Activated CD4-positive, alpha-beta T cell treated with anti-CD3 and anti-CD28 coated beads for 1 hour (primary cell): ENCODE measurements at places on chromosomes 2 and 18.

DNA sequence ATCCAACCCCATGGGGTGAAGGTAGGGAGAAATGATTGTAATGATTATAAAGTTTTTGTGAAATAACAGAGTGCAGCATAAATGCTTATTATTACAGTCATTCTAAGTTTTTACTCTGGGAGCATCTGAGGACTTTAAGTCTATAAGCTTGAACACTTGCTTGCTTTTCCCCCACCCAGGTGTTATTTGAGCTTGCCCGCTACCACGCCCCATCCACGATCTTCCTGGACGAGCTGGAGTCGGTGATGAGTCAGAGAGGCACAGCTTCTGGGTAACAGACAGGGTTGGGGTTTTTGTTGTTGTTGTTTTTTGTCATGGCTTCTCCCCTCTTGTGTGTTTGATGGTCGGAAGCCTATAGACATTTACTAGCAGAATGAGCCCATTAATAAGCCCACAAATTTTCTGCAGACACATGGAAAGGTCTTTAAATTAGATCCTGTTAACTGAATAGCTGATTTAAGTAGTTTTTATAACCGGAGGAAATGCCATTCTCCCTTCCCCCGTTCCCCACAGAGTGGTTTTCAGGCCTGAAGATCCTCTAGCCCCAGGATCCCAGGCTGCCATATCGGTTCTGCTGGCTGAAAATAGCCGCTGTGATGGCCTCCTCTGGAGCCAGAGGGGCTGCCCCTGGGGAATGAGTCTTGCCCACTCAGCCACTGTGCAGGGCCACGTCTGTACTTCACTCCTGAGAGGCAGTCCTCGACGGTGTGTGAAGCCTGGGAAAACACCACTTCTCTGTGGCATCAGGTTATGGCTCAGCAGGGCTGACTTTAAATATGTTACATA lies 39.9 kb upstream of the ELOA2 start:
- no peak for DNase-seq

DNA sequence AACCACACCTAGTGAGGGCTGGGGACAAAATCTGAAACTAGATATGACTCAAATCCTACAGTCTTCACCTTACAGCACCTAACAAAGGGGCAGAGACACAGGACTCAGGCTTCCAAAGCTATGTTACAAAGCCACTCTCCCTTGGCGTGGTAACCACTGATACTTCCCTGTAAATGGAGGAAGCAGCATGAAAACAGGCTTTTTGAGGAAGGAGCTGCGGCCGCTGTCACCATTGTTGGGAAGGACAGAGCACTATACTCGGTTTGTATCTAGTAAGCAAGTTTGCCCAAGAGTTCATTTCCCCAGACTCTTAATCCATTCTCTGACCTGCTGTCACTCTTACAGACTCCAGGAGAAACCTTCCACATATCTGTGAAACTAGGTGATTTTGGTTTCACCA lies 60.3 kb downstream of the LONRF2 start:
- no peak for DNase-seq

DNA sequence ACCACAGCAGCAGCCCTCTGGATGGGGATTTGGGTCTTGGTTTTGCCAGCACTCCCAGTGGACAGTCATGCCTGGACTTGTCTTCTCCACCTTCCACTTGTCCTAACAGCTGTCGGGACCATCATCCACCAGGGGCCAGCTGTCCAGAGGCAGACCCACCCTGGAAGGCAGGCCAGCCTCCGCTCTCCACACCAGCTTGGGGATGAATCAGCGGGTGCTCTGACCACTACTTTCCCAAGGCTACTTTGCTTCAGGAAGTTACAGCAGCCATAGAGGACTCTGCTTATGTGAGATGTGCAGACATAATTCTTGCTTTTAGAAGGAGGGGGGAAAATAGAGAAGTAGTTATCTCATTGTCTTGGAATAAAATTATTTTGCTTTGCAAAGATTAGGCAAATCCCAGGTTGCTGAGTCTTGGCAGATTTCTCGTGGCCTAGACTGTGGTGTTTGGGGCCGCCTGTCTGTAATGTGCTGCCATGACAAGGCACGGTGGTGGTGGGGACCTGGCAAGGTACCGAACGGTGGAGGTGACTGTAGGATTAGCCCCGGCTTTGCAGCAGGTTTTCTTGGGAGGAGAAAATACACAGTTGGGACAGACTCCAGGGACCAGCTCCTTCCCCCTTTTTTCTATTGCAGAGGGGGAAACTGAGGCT lies 148.7 kb downstream of the AGAP1 start:
- no peak for DNase-seq

DNA sequence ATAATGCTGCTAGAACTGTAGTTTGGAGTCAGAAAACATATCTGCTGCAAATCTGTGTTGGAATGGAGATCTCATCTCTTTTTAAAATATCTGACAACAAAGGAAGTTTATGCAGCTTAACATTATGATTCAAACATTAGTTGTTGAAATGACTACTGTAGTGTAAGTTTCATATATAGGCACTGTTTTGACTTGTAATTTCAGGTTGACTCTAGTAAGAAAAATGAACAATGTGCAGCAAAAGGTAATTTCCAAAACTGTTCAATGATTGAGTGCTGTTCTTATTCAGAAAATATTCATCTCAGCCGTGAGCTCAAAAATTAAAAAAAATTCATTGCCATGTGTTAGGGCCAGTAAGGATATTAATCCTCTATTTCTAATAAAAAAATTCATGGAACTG lies 48.5 kb downstream of the CCDC138 start:
- DNase-seq = no peak

DNA sequence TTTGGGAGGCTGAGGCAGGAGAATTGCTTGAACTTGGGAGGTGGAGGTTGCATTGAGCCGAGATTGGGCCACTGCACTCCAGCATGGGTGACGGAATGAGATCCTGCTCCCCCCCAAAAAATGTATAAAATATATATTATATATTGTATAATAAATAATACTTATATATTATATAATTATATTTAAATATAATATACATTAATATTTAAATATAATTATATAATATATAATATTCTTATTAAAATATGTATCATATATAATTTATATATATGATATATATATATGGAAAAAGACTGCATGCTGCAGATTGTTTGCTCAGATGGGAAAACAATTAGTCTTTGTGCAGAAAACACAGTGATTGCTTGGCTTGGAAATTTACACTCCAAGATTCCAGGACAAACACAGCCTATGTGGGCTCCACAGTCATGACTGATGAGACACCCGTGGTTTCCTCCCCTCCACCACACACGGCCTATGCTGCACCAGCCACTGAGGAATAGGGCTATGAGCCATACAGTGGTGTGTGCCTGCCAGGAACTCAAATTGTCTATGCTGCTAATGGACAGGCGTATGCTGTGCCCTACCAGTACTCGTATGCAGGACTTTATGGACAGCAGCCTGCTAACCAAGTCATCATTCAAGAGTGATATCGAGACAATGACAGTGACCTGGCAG lies 30.0 kb downstream of the PMAIP1 start:
- no peak for DNase-seq

DNA sequence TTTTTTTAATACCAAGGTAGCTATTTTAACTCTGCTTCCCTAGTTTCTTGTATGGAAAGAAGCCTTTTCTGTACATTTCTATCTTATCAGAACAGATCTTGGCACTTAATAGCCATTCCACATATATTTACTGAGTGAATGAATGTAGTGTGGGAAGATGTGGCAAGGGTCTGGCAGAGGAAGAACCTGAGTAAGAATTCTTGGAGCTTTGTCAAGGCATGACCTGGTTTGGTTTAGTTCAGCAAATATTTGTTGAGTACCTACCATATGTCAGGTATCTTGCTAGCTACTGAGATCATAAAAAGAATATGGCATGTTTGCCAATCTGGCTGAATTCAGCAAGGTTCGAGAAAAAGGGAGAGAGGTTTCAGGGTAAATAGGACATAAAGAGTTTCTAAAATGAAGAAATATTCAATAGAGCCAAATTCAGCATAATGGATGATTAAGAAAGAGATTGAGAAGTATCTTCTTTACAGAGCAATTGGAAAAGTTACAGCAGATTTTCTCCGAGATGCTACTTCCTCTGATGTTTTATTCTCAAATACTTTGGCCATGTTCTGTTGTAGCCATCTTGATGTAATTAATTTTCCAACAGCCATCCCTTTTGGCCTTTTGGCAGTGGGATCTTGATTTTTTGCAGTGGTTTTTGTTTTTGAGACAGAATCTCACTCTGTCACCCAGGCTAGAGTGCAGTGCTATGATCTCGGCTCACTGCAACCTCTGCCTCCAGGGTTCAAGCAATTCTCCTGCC lies 21.7 kb upstream of the MEP1B start:
- no peak for DNase-seq

DNA sequence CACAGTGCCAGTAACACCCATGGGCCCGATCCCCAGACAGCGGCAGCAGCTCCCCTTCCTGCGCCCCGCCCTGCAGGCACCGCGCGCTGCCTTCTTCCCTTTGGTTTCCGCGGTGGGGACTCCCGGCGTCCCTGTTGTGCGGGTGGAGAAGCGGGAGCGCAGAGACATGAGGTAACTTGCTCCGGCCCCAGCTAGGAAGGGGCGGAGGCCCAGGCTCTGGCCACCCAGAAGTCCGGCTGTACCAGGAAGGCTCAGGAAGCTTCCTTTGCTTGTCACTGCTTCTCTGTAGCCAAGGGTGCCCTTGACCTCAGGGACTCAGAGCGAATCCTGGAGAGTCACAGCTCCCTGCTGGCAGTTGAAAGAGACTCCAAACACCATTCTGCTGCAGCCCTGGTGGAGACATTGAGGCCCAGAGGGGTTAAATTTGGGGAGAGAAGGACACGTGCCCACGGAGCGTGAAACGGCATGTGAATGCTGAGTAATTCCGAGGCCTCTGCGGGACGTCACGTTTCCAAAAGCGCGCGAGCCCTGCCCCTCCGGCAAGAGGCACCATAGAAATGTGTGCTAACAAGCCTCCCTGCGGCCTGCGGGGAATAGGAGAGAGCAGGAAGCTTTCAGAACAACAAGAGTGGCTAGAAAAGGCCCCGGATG lies 6.7 kb upstream of the ADCY3 start:
- DNase-seq = no peak

DNA sequence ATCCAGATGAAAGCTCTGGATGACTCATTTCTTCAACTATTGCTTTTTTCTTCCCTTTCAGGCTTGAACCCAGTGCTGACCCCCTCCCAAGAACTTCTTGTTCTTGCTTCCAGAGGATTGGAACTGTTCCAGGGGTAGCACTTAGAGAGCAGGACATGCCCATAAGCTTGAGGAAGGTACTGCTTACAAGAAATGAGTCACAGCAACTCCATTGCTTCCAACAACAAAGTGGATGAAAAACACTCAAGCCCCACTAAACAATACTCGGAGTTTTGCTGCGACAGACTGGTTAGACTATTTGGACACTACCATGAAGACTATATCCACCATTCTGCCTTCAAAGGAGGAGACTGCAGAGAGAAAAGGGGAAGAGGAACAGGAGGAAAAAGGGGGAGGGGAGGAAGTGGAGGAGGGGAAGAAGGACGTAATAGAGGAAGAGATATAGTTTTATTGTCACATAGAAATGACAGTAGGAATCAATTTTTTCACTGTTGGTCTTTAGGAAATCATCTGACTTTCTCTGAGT lies 1.6 kb upstream of the EPC2 start:
- no peak for DNase-seq

DNA sequence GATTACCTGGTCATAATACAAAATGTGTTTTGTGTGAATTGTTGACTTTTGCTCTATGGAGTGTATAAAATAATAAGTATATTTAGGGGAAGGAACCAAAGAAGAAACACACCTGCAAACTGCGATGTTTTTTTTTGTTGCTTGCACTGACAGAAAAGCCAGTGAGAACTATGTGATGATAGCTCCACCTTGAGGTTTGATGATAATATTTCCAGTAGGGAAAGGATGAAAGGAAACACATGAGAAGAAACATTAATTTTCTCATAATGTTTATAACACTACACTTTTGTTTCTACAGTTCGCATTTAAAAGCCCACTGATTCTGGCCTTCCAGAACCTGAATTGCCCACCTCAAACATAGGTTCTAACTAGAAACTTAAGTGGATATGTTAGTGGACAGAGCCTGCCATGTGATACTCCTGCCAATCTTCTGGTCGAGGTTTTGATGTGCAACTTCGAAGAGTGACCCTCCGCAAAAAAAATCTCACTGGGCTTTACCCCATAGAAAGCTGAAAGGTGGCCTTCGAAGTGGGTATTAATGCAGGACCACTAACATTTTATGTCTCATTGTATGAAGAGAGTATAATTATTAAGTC lies 476.4 kb upstream of the SPHKAP start:
- DNase-seq = no peak

- DNase-seq = no peak
Observed at GRCh38 chr2:45860136-45861121, 209.0 kb downstream of the PRKCE start.

- DNase-seq = no peak
Observed at GRCh38 chr2:155382776-155383175, 684.3 kb downstream of the KCNJ3 start.

DNA sequence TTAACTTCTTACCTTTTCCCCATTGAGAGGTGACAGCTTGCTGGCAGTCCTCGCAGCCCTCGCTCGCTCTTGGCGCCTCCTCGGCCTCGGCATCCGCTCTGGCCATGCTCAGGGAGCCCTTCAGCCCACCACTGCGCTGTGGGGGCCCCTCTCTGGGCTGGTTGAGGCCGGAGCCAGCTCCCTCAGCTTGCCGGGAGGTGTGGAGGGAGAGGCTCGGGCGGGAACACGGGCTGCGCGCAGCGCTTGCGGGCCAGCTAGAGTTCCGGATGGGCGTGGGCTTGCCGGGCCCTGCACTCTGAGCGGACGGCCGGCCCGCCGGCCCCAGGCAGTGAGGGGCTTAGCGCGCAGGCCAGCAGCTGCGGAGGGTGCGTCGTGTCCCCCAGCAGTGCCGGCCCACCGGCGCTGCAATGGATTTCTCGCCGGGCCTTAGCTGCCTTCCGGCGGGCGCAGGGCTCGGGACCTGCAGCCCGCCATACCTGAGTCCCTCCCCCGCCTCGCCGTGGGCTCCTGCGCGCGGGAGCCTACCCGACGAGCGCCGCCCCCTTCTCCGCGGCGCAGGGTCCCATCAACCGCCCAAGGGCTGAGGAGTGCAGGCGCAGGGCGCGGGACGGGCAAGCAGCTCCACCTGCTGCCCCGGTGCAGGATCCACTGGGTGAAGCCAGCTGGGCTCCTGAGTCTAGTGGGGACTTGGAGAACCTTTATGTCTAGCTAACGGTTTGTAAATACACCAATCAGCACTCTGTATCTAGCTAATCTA lies 335.0 kb downstream of the CBLN2 start:
- DNase-seq = no peak

- DNase-seq = no peak
Observed at GRCh38 chr18:37636831-37637477, 71.4 kb upstream of the CELF4 start.

- no peak for DNase-seq
Observed at GRCh38 chr2:210442457-210442856, 34.1 kb downstream of the LANCL1 start.
